AG04450 (cell line): ENCODE measurements at places on chromosomes 12 and 14.

- DNase-seq: no peak
Measured at GRCh38 chr12:83042441-83043200, 355.9 kb downstream of the TMTC2 start.

- no peak for DNase-seq
Measured at GRCh38 chr12:53808023-53808705, 56.4 kb upstream of the CISTR start.

GRCh38 chr14:89309670-89310177 lies 107.3 kb downstream of the FOXN3 start:
- no peak for DNase-seq

DNA sequence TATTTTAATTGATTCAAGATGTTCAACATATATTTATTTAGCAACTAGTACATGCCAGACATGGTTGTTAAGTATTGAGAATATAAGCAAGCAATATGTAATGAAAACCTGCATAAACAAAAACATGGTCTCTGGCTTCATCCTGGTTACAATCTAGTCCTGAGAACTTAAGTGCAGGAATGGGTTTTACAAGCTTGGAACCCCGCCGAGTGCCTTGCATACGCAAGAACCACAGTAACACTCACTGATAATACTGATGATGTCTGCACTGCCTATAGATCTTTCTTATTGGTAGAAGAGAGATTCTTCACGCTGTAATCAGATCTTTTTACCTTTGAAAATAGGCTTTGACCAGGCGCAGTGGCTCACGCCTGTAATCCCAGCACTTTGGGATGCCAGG lies 22.9 kb upstream of the CALM1 start:
- no peak for DNase-seq

DNA sequence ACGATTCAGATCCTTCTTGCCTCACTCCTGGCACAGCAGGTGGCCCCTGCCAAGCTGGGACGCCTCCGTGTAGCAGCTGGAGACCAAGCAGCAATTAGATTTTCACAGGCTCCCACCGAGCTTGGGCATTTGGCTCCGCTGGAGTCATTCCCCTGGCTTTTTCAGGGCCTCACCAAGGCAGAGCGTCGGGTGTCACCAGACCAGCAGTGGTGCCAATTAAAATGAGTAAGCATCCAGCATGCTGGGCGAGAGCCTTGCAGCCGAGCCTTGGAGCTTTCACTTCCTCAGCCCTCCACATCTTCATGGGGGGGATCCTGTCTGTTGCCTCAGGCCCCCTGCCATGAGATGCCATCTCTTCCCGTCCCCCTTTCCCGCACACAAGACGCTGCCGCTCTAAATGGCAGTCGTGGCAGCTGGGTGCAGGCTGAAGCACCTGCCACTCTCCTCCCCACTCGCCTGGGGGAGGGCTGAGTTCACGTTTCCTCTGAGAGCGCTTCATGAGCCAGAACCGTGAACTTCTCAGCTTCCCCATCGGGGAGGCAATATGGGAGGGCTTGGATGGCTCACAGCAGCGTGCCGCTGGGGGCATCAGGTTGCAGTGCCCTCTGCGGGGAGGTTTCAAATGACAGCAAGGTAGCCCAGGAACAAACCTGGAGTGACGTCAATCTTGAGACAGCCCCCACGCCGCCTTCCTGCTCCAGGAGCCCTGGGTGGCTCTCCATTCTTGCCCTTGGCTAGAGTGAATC lies 11.7 kb downstream of the TPCN1 start:
- no peak for DNase-seq

DNA sequence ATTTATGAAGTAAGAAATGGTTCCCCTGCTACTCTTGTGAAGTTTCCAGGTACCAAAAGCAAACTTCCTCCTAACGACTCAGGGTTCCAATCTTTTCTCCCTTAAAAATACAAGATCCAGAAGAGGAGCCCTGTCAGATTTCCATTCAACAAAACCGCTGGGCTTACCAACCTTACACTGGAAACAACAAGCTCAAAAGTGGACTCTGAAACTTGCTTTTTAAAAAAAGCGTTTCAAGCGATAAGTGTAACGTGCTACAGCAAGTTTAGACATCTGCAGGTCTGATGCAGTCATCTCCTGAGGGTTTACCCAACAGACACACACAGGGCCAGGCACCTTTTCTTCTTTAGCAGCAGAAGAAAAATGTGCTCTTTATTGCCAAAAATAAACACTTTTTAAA lies 6.9 kb upstream of the CREBL2 start:
- no peak for DNase-seq

DNA sequence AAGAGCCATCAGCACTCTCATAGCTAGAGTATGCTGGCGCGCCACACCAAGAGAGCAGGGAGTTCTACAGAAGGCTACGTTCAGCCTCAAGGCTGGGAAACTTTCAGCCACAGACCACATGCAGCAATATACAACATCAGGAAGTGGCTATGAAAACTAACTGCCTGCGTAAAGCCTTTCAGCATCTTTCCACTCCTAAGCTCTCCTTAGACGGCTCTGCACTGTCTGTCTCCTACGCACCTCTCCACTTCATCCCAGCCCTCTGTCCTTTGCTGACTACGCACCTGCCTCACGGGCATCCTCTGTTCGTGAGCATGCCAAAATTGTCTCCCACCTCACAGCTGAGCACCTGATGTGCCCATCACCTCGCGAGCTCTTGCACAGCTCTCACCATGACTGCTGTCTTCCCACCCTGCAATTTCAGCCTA lies 9.7 kb downstream of the MPHOSPH9 start:
- no peak for DNase-seq

DNA sequence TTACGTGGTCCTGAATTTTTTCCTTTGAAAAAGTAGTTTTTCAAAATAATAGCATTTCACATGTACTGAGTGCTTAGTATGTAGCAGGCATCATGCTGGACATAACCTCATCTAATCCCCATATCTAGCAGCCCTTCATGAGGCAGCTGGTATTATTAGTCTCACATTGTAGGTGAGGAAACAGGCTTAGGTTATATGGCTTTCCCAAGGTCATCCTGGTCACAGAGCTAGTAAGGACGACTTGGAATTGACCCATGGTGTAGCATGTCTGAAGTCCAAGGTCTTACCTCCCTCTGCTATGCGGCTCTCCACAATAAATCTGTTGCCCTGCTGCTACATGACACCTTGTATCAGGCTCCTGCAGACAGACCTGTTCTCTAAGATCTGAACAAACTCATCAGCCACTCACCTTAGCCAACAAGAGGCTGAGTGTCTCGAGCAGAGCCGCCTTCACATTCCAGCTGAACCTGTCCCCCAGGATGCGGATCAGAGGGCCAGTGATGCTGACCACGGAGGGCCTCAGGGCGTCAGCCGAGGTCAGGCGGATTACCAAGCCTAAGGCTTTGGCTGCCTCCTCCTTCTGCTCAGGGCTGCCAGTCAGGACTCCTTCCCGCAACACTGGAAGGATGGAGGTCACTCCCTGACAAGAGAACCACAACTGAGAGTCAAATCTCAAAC lies 19.7 kb upstream of the RAB35 start:
- no peak for DNase-seq

- DNase-seq: no peak
Measured at GRCh38 chr12:90013409-90013808, 304.8 kb upstream of the ATP2B1 start.
